NCI-H1105 treated with DMSO at 0.1 percent for 48 hours (cell line): ENCODE measurements at places on chromosomes 6 and 20.

- no peak for DNase-seq
These were observed 74.7 kb downstream of the LYRM2 start for GRCh38 chr6:89563866-89564265.

- no peak for DNase-seq
These were observed 279.7 kb downstream of the CDC5L start for GRCh38 chr6:44667226-44667625.

GRCh38 chr6:136324686-136325380, 35.2 kb upstream of the BCLAF1 start:
- no peak for DNase-seq

DNA sequence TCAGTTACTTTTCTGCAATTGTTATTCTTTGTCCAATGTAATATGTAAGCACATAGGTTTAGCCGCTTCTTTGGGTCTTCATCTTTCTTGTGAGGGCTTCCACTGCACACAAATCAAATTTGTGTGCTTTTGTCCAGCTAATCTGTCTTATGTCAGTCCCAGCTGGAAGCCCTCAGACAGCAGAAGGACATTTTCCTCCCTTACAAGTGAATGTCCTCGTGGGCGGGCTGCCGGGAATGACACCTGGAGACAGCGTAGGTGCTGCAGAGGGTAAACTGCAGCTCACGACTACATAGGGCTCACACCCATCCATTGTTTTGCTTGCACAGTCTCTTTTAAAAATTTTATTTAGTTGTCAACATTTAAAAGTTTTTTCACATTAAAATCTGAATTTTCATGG, 24.6 kb upstream of the PPP1R14C start:
- DNase-seq: no peak

- DNase-seq: no peak
These were observed 254.7 kb downstream of the FARS2 start for GRCh38 chr6:5516036-5516435.

- no peak for DNase-seq
These were observed 609 bp downstream of the PGM3 start for GRCh38 chr6:83192456-83192855.

DNA sequence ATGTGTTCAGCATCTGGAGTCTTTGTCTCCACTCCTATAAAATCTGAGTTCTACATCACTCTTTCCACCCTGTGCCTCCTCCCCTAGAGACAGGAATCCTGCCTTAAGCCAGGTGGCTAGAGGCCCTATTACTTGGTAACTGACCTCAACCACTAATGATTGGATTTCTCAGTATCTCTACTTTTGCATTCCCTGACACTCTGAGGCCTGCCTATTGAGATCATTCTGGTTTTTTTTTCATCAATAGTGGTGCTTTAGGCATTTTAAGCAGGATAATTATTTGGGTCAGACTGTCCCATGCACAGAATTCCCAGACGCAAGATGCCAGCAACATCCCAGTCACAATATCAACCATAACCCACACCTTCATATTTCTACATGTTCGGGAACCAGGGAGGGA, 3.9 kb upstream of the GCM1 start:
- no peak for DNase-seq

- no peak for DNase-seq
These were observed 3.2 kb upstream of the SLC17A9 start for GRCh38 chr20:62949153-62949821.

DNA sequence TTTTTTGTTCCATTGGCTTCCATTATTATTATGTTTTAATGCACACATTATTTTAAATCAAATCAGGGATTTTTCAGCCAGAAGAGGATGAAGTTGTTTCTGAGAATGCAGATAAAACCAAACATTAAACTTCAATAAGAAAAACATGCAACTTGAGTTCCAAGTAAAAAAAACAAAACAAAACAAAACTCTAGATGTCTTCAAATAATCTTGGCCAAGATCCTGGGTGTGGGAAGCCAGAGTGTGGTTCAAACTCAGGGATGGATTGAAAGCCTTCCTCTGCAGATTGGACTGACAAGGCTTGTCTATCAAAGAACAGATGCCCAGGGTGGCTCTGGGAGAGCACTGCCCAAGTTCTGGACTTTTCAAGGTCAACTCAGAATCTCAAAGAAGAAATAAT, 134.1 kb downstream of the LCA5 start:
- DNase-seq: no peak

GRCh38 chr6:136534268-136534667, 16.0 kb downstream of the MAP7 start:
- no peak for DNase-seq

GRCh38 chr6:170181338-170181690, 109.6 kb downstream of the DLL1 start:
- no peak for DNase-seq

- DNase-seq: no peak
These were observed 19.7 kb downstream of the PPIL6 start for GRCh38 chr6:109420751-109421150.

- no peak for DNase-seq
These were observed 33.3 kb upstream of the QKI start for GRCh38 chr6:163381118-163381756.

- DNase-seq: no peak
These were observed 141.6 kb downstream of the CD24 start for GRCh38 chr6:106832766-106833510.

DNA sequence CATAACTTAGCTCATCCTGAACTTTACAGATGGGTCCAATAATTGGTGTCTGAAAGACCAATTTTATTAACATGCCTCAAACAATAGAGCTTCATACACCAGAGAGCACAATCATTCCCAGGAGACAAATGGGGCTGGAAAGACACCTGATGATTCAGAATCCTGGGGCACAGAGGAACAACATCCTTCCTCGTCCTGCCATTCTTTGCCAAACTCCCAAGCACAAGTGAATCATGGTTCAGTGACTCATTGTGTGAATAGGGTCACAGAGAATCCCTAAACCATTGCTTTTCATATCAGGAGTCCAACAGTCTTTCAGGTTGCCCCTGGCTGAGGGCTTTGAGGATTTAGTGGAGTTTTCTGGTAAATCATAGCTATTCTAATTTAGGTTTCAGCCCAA, 266.4 kb upstream of the BMP2 start:
- DNase-seq: no peak

GRCh38 chr6:14518515-14519217, 401.1 kb downstream of the CD83 start:
- DNase-seq: no peak

DNA sequence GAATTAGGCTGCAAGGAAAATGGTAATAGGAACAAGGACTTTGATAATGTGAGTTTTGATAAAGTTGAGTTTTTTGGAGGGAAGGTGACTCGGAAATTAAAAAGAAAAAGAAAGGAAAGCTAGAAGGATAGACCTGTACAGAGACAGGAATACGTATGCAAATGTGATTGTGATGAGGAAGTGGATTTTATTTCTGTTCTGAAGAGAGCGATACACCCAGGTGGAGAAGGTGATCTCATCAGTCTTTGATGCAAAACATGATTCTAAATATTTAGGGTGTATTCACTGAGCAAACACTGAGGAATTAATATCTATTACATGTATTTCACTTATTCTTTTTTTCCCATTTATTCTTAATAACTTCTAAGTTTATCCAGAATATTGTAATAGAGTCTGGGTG, 9.2 kb upstream of the PLEKHG1 start:
- no peak for DNase-seq

DNA sequence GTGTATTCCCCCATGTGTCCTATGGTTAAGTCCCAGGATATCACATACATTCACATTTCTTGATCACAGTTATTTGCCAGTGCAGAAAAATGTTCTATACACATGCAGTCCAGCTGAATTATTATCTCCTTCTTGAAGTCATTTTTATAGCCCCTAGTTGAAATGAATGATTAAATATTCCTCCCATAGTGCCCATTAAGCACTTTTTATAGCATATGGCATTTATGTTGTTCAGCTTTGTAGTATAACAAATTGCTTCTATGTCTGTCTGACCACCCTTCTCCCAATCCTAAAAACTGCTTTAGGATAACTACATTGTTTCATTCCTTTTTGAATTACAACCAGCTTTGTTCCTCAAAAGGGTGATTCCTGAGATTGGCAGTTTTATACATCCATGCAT, 123.5 kb downstream of the ADGRB3 start:
- peak; percentile 71 for DNase-seq

DNA sequence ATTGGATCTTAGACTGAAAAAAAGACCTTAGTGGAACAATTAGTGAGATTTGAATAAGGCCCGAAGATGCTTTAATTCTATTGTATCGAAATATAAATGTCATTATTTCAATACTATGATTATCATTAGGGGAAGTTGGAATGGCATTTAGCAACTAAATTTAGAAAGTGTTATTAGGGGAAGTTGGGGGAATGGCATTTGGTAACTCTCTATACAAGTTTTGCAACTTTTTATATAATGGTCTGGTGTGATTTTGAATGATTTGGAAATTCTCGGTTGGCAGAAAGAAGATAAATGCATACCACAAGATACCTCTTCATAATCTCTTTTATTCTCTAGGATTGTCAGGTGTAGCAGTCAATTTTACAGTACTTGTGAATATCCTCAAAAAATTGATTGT, 49.2 kb downstream of the RNF144B start:
- DNase-seq: no peak

DNA sequence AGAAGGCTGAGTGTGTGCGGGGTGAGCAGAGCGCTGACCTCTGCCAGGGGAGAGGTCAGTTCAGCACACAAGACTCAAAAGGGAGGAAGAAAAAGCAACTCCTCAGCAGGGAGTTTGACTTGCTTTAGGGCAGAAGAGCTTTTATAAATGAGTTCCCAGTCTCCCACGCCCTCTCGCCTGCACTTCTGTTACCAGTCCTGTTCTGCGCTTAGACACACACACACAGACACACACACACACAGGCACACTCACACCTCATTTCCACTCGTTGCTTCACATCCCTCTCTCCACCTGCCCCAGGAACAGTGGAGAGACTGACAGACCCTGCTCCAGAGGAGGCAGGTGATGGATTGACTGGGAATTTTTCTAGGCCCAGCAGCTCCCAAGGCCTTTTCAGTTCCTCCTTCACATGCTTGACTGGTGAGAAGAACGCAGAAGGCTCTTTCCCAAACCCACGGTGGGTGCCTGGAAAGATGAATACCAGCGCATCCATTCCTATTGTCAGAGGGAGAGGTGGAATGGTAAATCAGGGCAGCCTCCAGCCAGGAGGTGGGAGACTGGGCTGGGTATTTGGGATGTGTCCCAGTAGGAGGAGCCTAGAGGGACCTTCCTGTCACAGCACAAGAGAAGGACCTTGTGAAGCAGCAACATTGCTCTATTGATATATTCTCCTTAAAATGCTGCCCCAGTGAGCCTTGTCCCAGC, 43.7 kb downstream of the JAG1 start:
- DNase-seq: no peak

- no peak for DNase-seq
These were observed 630.8 kb upstream of the IMPG1 start for GRCh38 chr6:76703285-76703684.

- DNase-seq: no peak
These were observed 39.9 kb downstream of the PYGB start for GRCh38 chr20:25287631-25288290.

- no peak for DNase-seq
These were observed 4.1 kb downstream of the NHLRC1 start for GRCh38 chr6:18118330-18118729.

DNA sequence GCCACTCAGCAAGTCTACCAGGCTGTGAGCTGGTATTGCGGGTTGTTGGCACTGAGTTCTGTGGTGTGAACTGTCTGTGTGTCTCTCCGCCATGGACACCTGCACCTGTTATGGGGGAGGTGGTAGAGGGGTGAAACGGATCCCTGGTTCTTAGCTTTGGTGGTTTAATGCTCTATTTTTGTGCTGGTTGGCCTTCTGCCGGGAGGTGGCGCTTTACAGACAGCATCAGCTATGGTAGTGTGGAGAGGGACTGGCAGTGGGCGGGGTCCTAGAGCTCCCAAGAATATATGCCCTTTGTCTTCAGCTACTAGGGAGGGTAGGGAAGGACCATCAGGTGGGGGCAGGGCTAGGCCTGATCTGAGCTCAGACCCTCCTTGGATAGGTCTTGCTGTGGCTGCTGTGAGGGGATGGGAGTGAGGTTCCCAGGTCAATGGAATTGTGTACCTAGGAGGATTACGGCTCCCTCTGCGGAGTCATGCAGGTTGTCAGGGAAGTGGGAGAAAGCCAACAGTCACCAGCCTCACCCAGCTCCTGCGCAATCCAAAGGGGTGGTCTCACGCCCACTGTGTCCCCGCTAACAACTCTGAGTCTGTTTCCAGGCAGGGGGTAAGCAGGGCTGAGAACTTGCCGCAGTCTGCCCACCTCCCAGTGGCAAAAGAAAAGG, 154.3 kb downstream of the CCDC170 start:
- DNase-seq: no peak

DNA sequence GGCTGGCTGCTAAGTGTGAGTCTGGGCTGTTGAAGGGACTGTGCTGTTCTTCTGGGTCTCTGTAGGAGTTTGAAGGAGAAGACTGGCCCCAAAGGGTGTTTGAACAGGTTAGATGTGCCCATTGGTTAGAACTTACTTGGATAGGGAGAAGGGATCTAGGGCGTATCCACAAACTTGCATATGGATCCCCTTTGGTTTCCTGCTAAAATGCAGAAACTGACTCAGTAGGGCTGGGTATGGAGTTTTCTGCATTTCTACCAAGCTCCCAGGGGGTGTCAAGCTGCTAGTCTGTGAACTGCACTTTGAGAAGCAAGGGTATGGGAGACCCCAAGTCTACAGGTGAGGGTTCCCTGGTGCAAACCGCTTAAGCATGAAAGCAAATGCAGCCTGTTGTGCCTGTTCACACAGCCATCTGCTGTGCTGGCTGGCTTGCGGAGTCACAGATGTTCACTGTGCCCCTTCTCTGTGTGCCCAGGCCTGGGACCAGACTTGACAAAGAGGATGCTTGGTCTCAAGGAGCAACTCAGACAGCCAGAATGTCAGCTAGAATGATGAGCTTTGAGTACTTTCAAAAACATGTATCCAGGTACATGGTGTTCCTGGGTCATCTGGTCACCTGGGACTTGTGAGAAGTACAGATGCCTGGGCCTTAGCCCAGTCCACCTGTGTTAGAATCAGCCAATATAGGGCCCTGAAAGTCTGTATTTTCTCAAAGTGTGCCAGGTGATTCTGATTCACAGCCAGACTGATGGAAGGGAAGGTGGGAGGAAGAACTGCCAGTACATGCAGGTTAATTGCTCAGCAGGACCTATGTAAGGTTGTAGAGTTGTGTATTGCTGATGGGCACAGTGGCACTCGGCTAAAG, 7.4 kb downstream of the PPP1R16B start:
- DNase-seq: no peak
